ENCODE measurements at places on chromosomes 5 and 9.

DNA sequence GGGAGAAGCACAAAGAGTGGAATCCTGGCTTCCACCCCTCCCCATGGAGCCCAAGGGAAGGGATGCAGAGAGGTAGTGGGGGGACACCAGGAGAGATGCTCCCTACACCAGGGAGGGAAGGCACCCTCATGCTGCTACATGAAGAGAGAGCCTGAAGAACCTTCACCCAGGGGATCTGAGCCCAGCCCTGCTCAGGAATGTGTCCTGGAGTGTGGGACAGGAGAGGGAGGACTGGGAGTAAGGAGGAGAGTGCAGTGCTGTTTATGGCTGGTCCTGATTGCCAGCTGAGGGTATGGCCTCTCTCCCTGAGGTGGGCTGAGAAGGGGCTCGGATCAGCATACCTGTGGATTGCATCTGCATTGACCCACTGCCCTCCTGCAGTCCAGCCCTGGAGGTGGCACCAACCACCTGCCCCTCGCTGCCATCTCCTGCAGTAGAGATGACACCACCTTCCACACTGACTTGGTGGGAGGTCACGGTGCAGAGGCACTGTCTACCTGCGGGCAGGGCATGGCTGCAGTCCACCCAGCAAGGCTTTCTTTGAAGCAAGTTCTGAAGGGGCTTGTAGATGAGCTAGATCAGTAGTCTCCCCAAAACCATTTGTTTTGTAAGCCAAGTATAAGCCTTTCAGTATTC, 114.9 kb upstream of the SLC25A48 start:
- no peak for DNase-seq

DNA sequence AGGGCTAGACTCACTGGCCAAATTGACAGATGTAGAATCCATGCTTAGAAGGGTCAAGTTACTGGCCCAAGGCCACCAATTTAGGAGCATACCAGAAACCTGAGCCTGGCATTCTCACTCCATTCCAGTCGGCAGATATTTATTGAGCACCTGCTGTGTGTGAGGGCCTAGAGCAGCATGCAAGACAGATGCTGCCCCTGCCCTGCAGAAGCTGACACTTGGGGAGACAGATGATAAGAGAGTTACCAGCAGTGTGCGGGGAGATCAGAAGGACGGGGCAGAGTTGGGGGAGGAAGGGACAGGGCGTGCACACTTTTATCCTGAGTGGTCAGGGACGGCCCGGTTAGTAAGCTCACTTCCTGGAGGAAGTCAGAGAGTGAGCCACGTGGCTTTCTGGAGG, 111.5 kb upstream of the RAPGEF1 start:
- DNase-seq, result no peak

- DNase-seq, result no peak
Observed at GRCh38 chr5:10853154-10853553, 92.1 kb upstream of the DAP start.

DNA sequence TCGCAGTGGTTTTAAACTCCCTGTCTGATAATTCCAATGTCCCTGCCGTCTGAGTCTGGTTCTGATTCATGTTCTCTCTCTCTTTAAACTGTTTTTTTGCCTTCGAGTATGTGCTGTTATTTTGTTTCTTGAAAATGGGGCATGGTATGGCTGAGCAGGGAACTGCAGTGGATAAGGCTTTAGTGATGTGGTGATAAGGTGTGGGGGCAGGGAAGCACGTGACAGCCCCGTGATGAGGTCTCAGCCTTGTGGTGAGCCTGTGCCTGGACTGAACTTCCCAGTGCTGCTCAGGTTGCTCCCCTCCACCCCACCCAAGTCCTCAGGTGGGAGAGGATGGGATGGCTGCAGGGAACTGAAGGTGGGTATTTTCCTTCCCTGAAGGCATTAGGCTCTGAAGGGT, 5.5 kb upstream of the ZNF354B start:
- no peak for DNase-seq

- no peak for DNase-seq
Observed at GRCh38 chr5:37776826-37777225, 63.0 kb downstream of the GDNF start.

DNA sequence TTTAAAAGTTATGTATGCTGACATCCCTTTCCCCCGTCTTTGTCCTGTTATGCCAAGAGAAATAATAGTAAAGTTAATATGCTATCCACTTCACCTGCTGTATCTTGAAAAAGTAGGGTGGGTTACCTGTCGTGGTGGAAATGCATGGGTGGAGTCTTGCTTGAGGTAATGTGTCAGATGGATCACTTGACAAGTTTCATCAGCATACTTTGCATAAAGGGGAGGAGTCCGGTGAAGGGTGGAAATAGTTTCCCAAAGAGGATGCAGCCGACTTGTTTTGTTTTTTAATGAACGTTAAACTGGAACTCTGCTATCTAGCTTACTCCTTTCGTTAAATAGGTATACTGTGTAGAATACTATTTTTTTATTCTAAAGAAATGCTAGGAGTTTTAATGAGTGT, 9.0 kb upstream of the DMRT3 start:
- DNase-seq, result no peak

DNA sequence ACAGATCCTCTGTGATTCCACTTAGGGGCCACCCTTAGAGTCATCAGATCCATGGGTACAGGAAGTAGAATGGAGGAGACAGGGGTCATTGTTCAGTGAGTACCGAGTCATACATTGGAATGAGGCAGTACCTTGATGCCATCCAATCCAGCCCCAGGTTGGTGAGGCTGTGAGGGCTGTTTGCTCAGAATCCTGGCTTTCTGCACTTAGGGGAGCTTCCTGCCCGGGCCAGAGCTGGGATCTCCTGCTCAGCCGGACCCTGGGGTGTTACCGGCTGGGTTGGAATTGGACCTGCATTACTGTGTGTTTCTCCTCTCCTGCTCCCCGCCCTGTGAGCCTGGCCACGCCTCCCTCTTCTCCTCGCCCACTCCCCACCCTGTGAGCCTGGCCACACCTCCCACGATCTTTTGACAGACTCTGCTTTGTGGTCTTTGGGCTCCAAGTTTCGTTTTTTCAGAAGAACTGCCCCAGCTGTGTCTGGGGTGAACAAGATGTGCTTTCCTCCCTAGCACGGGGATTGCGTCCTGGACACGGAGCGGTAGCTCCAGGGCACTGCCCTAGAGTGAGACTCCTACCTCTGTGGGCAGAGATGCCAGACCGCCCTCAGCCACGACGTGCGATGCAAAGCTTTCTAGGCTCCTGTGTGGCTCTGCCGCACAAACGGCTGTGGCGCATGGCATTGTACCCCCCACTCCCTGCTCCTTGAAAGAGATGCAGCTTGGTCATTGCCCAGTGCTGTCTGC, 15.4 kb downstream of the TRAF2 start:
- peak; percentile 53 for DNase-seq

DNA sequence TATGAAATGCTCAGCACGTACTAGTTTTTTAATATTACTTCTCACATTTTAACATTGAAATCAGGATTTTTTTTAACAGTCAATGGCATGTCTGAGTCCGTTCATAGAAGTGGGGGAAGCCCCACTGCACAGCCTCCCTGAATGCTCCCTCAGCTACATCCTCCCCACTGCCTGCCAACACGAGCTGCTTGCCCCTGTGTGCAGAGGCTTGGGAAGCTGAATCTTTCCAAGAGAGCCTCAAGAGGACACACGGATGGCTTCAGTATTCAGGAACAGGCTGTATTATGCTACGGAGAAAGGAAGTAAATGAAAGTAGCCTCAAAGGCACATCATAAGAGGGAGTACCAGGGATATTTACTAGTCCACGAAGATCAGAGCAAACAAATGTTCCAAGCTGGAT, 248.7 kb downstream of the SPOCK1 start:
- no peak for DNase-seq

- peak; percentile 85 for DNase-seq
Observed at GRCh38 chr5:54705994-54706653, 188.6 kb downstream of the SNX18 start.

DNA sequence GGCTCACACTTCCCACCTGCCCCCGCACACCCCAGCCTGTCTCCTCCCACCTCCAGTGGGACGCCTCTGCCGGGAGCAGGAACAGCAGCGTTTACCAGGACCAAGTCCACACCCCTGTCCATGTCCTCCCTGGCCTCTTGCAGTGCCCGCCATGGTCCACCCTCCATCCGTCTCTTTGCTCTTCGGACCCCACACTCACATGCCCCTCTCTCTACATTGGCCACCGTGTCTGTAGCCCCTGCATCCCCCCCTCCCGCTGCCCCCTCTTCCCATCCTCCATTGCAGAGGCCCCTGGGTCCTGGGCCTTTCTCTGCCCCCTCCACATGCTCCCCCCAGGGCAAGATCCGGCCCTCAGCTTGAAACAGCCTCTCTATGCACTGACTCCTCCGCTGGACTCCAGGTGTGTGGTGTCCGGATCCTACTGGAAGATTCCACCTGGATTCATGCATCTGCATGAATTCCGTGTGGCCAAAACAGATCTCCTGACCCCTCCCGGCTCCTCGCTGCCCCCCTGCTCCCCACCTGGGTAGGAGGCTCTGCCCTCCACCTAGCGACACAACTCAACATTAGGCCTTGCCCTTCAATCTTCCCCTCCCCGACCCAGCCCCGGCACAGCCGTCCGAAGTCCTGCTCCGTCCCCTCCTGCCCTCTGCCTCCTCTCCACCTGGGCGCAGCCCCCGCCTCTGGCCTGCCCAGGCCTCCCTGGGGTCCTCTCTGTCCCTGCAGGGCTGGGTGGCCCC, 168.5 kb downstream of the OLFM1 start:
- no peak for DNase-seq

GRCh38 chr9:93024986-93025630, 33.4 kb upstream of the SUSD3 start:
- DNase-seq, result no peak

GRCh38 chr5:150438873-150439546, 10.5 kb downstream of the RPS14 start:
- no peak for DNase-seq

- no peak for DNase-seq
Observed at GRCh38 chr9:79694208-79694607, 122.4 kb downstream of the TLE4 start.

- no peak for DNase-seq
Observed at GRCh38 chr9:133702798-133703590, 35.2 kb downstream of the SARDH start.

DNA sequence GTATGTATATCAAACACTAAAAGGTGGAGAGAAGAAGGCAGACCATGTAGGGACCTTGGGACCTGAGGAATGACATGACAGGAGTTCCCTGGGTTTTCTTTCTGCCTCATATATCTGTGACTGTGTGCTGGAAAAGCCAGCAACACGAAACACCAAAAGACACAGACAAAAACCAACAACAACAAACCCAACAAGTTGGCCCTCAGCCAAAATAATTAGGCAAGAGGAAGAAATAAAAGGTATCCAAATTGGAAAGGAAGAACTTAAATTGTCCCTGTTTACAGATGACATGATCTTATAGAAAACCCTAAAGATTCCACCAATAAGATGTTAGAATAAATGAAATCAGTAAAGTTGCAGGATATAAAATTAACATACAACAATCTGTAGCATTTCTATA, 21.7 kb downstream of the ABO start:
- DNase-seq, result no peak

- no peak for DNase-seq
Observed at GRCh38 chr5:179264053-179264782, 81.0 kb downstream of the ADAMTS2 start.

DNA sequence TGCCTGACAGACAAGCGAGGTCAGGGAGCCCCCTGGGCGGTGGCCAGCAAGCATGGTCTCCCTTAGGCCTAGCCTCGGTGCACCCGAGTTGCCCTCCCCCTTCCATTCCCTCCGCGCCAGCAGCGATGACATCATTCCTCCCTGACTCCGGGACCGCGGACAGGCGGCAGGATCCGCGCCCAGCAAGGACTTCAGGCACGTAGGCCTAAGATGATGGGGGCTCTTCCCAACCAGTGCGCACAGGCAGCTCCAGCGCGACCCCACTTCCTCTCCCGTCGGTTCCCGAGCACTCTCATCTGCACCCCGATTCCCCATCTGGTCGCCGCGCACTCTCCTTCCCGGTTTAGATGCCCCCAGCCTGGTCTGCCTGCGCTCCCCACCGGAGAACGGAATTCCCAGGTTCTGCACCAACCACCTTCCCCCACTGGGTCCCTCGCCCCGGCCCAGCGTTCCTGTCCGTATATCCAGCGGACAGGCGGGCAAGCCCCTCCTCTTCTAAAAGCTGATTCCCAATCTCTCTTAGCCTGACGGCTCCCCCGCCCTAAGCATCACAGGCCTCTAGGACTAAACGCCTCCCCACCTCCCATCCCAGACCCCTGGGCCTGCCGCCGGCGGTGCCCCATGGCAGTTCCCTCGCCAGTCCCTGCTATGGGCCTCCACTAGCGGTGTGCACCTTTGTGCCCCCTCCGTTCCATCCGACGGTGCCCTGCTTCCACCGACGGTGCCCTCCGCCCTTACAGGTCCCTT, 931 bp downstream of the FAM219A start:
- DNase-seq, result no peak

DNA sequence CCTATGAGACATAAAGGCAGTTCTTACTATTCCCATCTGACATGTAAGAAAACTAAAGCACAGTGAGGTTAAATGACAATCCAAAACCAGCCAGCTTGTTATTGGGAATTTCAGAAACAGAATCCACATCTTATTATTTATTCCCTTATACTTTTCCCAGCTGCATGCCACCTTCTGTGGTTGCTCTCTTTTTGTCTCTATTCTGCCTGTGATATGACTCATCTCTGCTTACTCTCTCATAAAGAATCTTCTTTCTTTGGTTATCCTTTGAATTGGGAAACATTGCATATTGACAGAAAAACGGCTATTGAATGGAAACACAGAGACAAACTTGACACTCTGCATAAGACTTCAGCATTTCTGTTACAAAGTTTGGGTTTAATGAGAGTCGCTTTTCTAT, 183.2 kb downstream of the TLR4 start:
- DNase-seq, result no peak

DNA sequence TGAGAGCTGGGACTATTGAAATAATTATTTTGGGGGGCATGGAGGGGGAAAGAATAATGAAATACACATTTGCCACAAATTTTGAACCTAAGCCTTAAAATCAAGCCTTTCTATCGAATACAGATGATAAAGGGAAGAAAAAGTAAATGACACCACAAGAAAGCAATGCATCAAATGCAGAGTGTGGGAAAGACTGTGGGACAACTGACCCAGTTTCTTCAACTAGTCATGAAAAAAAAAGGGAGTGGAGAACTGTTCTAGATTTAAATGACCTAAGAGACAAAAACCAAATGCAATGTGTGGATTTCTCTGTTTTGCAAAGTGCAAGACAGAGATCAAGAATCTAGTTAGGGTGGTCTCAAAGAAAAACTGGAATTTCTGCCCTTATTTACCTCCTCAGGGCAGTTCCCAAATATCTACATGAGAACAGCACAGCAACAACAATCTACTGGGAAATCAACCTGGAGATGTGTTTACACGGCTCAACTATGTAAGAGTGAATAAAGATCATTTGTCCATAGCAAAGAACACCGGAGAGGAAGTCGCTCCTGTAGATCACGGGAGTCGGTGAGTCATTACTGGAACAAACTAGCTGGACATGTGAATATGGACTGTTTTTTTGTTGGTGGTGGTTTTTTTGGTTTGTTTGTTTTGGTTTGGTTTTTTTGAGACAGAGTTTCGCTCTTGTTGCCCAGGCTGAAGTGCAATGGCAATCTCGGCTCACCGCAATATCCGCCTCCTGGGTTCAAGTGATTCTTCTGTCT, 145.9 kb downstream of the DROSHA start:
- DNase-seq, result peak; percentile 46

- DNase-seq, result no peak
Observed at GRCh38 chr5:153584126-153584959, 93.9 kb downstream of the GRIA1 start.

Data from MV-4-11 (cell line).